ENCODE measurements at places on chromosomes 2 and 18.

DNA sequence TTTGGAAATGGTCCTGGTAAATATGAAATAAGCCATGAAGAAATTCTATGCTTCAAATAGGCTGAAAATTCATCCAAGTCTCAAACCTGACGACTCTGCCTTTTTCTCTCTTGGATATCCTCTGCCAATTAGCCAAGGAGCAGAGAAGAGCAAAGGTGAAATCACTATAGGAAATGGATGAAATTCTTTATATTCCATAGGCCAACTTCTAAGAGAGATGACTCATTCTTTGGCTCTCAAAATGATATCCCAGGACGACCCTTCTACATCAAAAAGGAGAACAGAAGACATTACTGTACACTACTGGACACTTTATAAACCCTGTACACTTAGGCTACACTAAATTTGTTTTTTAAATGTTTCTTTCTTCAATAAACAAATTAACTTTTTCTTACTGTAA lies 22.7 kb downstream of the PDE1A start:
- no peak for DNase-seq

DNA sequence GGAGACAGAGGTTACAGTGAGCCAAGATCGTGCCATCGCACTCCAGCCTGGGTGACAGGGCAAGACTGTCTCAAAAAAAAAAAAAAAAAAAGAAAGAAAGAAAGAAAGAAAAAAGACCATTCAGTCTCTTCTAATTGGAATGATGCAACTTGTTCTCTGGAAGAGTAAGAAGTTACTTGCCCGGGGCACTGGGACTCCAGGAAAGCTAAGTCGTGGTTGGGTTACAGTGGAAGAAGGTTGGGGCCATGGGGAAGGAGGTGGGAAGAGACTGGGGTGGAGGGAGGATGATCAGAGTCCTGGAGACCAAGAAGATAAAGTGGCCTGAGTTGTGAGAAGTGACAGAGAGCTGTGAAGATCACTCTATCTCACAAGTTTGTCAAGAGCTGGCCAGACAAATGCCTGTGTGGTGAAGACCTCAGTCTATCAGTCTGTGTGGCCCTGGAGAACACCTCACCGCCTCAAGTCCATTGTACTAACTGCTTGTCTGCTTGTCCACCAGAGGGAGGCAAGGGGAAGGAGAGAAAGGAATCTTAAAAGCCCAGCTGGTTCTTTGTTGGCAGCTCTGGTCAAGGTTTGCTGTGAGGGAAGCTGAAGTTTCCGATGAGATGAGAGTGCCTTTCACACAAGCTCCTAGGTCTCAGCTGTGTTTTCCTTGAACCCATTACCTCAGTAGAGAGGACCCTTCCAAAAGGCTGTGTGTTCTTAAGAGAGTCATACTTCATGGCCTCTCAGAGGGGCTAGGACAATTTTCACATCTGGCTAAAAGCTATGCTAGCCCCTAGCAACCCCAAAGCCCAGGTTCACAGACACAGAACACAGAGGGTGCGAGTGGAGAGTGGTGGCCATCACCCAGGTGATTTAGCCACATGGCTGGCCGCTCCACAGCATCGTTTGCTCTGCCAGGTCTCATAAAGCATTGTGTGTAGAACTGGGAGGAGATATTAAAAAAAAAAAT lies 72.0 kb upstream of the TMEM178A start:
- no peak for DNase-seq

GRCh38 chr2:13414897-13415296 lies 698.2 kb downstream of the TRIB2 start:
- no peak for DNase-seq

DNA sequence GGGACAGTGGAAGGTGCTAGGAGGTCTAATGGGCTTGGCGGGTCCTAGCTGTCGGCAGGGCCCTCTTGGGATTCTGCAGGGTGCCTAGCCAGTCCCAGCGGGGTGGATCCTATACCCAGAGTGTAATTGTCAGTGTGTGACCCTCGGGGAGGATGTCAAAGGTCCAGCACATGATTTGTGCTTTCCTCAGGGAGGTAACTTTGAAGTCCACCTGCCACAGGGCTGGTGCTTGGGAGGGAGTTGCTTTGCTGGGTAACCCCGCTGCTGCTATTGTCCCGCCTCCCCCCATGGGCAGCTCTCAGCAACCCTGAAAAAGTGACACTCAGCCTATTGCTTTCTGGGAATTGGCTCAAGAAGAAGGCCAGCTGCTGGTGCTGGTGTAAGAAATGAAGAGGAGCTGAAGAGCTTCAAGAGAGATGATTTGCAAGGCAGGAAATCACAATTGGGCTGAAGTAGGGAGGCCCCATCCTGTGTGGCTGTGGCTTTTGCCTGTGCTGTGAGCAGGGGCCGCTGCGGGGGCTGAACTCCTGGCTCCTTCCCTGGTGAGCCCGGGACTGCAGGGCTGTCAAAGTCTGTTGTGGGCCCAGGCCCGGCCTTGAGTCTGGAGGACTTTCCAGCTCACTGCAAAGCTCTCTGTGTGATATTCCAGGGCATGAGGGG lies 36.4 kb downstream of the EMILIN2 start:
- no peak for DNase-seq

All from hematopoietic multipotent progenitor cell treated with erythropoietin and hydrocortisone succinate and interleukin-3 and kit ligand, for 15 days (in vitro differentiated cells).